ENCODE measurements at places on chromosomes 3 and 15.

DNA sequence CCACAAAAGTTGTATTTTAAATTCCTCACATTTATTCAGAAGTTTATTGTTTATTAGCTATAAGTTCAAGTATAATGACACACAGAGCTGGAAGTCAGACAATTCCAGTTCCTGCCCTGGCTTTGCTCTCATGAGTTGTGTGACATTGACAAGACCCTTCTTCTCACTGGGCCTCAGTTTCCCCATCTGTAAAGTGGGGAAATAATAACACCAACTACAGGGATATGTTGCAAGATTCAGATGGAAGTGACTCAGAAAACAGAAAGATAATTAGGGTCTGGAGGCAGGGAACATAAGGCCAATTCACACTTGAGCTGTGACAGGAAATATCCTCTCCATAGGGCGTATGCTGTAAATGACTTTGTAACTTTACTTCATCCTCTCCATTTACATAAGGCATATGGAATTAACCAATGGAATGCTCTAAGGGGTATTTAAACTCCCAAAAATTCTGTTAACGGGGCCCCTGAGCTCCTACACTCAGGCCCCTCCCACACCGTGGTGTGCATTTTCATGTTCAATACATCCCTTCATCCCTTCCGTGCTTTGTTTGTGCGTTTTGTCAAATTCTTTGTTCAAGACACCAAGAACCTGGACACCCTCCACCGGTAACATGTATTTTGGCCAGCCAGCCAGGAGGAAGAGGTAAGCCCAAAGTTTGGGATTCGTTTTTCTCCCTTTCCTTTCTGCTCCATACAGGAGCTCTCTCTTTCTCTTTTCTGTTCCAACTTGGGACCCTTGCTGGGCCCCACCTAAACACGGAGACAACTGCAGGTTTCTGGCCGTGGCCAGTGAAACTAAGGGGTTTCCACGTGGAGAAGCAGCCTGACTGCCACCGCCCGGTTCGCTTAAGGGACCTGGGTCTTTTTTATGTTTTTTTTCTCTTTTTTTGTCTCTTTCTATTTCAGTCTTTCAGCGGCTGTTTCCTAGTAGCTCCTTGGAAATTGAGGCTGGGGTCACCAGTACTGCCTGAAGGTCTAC is 16.9 kb downstream of the CYP11A1 start:
- DNase-seq, result no peak

DNA sequence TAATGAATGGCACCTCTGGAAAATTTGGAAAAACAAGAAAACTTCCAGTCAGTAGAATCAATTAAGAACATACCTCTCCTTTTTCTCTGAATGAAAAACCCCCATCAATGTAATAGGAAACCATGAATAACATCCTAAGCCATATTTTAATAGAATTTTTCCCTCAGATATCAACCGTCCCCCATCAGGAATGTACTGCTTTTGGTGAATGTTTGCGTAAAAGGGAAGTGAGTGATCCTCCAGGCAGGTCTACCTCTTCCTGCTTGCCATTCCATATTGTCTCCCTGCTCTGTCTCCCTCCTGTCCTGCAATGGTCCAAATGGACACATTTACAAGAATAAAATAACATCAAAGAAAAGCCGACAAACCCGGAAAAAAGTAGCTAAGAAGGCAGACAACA is 30.8 kb downstream of the LAMP3 start:
- no peak for DNase-seq

GRCh38 chr3:188812198-188812597 is 359.6 kb upstream of the TPRG1 start:
- DNase-seq, result no peak

- no peak for DNase-seq
Observed at GRCh38 chr3:51224283-51224682, 160.8 kb upstream of the MANF start.

- DNase-seq, result no peak
Observed at GRCh38 chr15:99630607-99631131, 64.9 kb downstream of the MEF2A start.

- DNase-seq, result no peak
Observed at GRCh38 chr15:53808058-53808706, 48.7 kb upstream of the WDR72 start.

DNA sequence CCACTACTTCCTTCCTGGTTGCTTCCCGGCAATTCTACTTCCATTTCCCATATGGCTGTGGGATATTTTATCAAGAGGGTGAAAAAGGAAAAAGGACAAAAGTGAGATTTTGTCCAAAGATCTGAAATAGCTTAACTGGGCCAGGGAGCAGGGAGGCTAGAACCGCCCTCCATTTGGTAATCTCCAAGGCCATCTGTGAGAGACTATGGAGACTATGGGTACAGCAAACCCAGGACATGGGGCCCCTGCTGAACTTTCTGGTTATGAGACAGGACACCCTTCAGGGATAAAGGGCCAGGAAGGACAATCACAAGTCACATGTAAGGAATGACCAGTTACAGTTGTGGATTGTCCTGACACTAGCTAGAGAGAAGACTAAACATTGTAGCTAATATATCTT is 24.3 kb downstream of the ZSCAN2 start:
- no peak for DNase-seq

DNA sequence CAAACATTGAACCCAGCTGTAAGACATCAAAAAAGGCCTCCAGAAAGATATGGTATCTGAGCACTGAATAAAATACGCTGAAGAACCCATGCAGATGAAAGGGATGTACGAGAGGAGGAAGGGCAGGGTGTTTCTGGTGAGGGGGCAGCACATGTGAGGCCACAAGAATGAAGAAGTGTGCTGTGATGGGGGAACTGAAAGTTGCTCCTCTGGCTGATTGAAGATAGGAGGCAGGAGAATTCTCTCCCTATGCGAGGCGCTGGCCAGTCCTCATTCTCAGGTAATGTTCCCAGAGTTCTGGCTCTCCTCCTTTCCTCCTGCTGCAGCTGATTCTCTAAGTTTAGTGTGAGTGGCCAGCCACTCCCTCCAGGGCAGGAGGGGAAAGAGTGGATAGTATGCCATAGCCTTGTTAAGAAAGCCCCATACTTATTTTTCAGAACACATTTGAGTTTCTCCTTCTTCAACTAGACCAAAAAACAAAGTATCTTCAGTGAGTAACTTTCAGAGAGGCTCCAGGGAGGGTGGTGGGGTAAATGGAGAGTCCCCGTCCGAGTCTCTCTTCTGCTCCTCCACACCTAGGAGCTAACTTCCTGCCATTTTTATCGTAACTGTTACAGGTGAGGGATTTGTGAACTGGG is 26.9 kb upstream of the MYO1E start:
- no peak for DNase-seq

GRCh38 chr3:42755681-42756578 is 17.1 kb downstream of the CCDC13 start:
- no peak for DNase-seq

DNA sequence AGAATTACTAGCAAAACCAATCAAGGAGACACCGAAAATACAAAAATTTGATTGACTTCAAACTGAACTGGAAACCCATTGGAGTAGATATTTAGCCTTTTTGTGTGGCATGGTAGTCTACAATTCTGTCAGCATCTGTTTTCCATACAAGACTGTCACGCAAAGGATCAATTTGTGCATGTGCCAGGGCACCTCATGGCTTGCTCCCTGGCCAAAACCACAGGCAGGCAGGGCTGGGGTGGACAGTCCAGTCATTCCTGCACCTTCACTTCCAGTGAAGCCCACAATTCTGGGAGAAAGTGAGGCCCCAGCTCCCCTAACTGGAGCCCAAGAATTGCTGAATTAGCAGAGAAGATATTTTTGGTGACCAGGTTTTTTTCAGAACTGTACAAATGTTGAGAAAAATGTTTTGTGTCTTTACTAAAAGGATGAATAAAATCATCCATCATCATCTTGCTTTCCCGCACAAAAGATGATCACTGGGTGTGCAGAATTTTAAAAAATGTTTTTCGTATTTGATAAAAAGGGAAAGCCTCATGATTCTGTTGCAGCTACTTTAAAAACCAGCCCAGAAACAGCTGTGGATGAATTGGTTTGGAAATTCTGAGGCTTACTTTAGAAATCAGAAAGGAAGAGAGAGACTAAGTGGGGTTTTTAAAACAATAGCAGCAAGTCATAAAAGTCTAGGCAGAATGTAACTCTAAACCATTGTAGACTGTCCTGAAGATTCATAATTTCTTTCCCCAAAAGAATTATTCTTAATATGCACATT is 86.4 kb downstream of the PCCB start:
- no peak for DNase-seq

GRCh38 chr3:138898301-138898700 is 48.6 kb downstream of the FOXL2 start:
- DNase-seq, result peak; percentile 38

DNA sequence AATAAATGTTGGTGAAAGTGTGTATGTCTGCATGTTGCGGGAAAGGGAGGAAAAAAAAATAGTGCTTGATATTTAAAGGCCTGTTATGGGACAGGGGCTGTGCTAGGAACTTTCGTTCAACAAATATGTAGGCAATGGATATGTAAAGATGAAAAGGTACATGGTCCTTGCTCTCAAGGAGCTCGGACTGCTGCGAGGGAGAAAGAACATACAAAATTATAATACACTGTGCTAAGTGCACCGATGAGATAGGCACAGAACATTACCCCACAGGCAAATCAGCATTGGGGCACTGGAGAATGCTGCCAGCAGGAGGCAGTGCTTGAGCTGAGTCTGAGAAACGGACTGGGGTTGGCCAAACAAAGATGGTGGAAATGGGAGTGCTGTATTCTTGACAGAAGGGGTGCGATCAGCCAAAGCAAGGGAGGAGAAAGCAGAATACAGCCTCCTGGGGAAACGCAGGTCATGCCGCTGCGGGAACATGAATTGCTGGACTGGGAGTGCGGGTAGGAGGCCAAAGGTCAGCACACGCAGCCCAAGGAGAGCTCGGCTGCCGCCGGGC is 649 bp downstream of the C15orf40 start:
- DNase-seq, result peak; percentile 82

DNA sequence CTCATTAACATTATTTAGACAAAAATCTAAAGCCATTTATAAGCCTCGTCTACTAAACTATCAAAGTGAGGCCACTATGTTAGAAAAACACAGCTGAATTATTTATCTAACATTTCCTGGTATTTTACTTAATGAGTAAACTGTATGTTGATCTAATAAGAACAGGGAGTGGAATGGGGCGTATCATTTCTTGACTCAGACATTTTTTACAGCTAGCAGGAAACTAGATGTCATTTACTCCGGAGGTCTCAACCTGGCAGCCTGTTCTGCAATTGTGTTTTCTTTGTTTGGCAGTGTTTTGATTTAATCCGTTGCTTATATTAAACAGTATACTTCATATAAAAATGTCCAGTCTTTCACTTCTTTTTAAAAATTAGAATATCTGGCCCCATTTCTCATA is 79.1 kb upstream of the ABI3BP start:
- peak; percentile 19 for DNase-seq

GRCh38 chr15:57356178-57356577 is 20.1 kb upstream of the CGNL1 start:
- no peak for DNase-seq

- no peak for DNase-seq
Observed at GRCh38 chr15:100889385-100890050, 9.9 kb downstream of the ALDH1A3 start.

GRCh38 chr3:40780925-40781406 is 256.2 kb downstream of the ZNF621 start:
- DNase-seq, result no peak

GRCh38 chr15:57323806-57324589 is 52.3 kb upstream of the CGNL1 start:
- DNase-seq, result peak; percentile 88

GRCh38 chr3:187802203-187802927 is 57.1 kb upstream of the BCL6 start:
- no peak for DNase-seq

GRCh38 chr3:54621184-54621583 is 306.7 kb downstream of the LRTM1 start:
- DNase-seq, result no peak

DNA sequence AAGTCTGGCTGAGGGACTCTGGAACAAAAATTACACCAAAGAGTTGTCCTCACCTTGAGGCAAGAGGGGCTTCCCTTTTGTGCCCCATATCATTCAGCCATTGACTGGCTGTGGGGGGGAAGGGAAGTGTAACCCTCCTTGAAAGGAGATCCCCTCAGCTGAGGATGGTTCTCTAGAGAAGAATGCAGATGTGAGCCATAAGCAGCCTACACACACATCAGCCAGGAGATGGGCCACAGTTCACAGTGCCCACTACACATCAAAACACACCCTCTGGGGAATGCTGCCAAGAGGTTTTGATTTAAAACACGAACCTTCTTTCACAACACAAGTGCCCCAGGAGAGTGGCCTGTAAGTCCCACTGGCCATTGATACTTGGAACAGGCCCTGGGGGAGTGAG is 231.2 kb upstream of the CTDSPL start:
- no peak for DNase-seq

GRCh38 chr15:74614744-74615507 is 710 bp upstream of the CLK3 start:
- DNase-seq, result peak; percentile 88

GRCh38 chr3:86748015-86748414 is 242.9 kb downstream of the VGLL3 start:
- no peak for DNase-seq

DNA sequence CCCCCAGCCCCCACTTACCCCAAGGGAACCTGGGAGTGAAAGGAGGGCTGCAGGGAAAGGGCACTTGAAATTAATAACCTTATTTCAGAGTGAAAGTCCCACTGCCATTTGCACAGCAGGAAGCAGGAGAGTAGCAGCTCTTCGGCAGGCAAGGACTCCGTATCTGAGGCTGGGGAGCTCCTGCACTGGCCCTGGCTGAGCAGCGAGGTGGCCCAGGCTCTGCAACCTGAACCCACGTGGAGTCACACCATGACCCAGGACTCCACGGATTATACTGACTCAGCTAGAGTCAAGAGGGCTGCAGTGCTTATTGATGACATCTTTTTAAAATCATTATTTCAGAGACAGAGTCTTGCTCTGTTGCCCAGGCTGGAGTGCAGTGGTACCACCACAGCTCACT is 214.5 kb downstream of the XXYLT1 start:
- DNase-seq, result no peak

DNA sequence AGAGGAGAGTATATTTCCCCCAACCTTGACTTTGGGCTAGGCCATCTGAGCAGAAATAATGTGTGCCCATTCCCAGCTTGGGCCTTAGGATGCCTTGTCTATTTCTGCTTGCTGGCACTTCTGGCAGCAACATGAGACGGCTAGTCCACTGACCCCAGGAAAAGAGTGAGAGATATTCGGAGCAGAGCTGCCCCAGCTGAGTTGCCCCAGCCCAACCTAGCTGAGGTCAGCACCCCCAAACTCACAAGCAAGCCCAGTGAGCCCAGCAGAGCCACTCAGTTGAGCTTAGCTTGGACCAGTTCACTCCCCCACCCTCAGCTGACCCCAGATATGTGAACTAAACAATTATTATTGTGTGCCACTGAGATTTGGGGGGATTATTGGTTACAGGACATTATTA is 20.2 kb downstream of the ITGA11 start:
- DNase-seq, result no peak

- DNase-seq, result no peak
Observed at GRCh38 chr3:134237454-134238145, 13.1 kb downstream of the RYK start.

Data from colonic mucosa (tissue), 4 donors.